Large intestine (tissue), 12 donors: ENCODE measurements at places on chromosomes 7 and 10. TPM values are rescaled to one million over a fixed set of nuclear protein-coding genes. Genes with fewer than 3 reads are reported as not detected.

DNA sequence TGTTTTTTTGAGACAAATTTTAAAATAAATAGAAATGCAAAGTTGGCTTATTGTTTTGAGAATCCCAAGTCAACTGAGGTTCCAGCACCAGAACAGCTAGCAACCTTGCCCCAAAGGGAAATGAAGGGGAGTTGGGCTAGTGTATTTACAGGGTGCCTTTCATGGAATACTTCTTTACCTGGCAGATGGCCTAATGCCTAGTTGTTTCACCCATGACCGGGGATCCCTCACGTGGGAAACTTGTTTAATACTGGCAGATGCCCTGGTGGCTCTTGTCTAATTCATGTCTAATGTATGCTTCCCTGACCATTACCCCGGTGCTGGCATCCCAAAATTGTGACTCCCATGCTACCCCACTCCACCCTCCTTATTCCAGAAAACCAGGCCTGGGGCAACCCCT is 861.1 kb upstream of the ZWINT start:
- H3K27me3 ChIP-seq = no peaks in the 10 kb centered on the region
- no peak overlapping the region for H3K27ac ChIP-seq
- no peaks in the 10 kb centered on the region for H3K4me1 ChIP-seq

GSAP gene
- 13.6 TPM for polyA plus RNA-seq

DNA sequence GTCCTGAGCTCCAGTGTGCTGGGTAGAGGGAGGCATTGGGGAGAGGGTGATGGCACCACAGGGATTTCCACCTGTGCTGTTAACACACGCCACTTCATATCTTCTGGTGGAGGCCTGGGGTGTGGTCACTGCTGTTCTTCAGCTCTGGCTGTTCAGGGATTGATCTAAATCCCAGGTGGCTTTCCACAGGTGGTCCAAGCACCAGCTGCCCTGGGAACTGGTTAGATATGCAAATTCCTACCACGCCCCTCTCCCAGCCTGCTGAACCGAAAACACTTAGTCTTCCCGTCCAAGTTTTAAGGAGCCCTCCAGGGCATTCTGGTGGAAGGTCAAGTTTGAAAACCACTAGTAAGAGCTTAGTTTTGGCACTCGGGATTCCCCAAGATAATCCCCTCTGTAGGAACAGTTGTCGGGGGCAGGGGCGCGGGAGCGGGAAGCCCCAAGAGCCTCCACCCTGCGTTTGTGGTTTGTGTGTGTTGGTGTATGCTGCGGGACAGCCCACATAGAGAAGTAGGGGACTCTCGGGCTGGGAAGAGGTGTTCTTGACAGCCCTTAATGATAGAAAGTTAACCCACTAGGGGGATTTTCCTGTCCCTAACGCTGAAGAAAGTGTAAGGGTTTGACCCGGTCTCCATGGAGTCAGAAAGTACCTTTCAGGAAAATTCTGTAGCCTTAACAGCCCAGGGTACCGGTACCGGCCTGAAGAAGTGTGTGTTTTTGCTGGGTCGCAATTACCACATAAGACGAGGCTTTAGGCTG is 5.1 kb downstream of the DEPP1 start:
- no peaks in the 10 kb centered on the region for H3K27me3 ChIP-seq
- no peak for DNase-seq
- H3K4me3 ChIP-seq = no peak overlapping the region
- H3K36me3 ChIP-seq = peaks cover 17% of the 10 kb centered on the region
- H3K4me1 ChIP-seq = peaks cover 41% of the 10 kb centered on the region
- no peak overlapping the region for H3K27ac ChIP-seq

PIP gene
- polyA plus RNA-seq = not detected

- no peak overlapping the region for H3K27ac ChIP-seq
- peaks cover 31% of the 10 kb centered on the region for H3K27me3 ChIP-seq
- no peak overlapping the region for H3K4me3 ChIP-seq
Observed at GRCh38 chr7:45161842-45162241, 4.3 kb downstream of the RAMP3 start.

CNNM1 gene
- 0.79 TPM for polyA plus RNA-seq

DNA sequence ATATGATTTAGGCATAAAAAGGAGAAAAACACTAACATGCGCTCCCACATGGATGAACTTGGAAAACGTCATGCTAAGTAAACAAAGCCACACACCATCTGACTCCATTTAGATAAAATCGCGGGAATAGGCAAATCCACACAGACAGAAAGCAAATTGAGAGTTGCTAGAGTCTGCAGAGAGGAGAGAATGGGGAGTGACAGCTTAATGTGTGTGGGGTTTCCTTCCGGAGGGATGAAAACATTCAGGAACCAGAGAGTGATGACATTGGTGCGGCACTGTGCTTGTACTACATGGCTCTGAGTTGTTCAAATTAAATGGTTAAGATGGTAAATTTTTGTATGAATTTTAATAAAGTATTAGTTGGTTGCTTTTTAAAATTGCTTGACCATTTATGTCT is 482.9 kb upstream of the AKR1E2 start:
- H3K4me3 ChIP-seq = no peak overlapping the region
- peaks cover 4% of the 10 kb centered on the region for H3K4me1 ChIP-seq
- no peaks in the 10 kb centered on the region for H3K27me3 ChIP-seq
- no peak for DNase-seq
- H3K36me3 ChIP-seq = no peaks in the 10 kb centered on the region

TMEM229A gene
- 3.7 TPM for polyA plus RNA-seq

DNA sequence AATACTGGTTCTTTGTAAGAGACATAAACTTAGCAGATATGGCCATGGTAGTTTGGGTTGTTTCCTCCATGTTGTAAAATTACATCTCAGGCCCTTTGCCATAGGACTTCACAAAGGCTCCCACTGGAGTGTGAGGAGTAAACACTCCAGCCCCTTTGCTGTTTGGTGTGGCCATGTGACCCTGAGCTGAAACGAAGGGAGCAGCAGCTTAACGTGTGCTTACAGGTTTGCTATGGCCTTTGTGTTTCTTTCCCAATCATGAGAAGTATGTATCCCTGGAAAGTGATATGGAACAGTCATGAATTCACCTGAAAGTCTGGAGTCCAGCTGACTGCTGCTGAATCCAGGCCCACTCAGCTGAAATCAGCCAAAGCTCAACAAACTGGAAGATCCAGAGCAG is 23.8 kb upstream of the SFTPA1 start:
- no peak for DNase-seq
- H3K27ac ChIP-seq = no peak overlapping the region
- no peaks in the 10 kb centered on the region for H3K36me3 ChIP-seq
- peaks cover 4% of the 10 kb centered on the region for H3K27me3 ChIP-seq

HOGA1 gene
- polyA plus RNA-seq = 3.2 TPM

- no peak for DNase-seq
- H3K4me1 ChIP-seq = peaks cover 11% of the 10 kb centered on the region
- H3K27me3 ChIP-seq = no peaks in the 10 kb centered on the region
- no peak overlapping the region for H3K27ac ChIP-seq
- no peak overlapping the region for H3K4me3 ChIP-seq
Observed at GRCh38 chr7:5631152-5631551, 150.3 kb downstream of the RNF216 start.

GRCh38 chr7:20299145-20299544 is 31.6 kb upstream of the ITGB8 start:
- H3K36me3 ChIP-seq = no peaks in the 10 kb centered on the region
- no peak overlapping the region for H3K27ac ChIP-seq
- no peak overlapping the region for H3K4me3 ChIP-seq
- H3K4me1 ChIP-seq = peaks cover 13% of the 10 kb centered on the region

DNA sequence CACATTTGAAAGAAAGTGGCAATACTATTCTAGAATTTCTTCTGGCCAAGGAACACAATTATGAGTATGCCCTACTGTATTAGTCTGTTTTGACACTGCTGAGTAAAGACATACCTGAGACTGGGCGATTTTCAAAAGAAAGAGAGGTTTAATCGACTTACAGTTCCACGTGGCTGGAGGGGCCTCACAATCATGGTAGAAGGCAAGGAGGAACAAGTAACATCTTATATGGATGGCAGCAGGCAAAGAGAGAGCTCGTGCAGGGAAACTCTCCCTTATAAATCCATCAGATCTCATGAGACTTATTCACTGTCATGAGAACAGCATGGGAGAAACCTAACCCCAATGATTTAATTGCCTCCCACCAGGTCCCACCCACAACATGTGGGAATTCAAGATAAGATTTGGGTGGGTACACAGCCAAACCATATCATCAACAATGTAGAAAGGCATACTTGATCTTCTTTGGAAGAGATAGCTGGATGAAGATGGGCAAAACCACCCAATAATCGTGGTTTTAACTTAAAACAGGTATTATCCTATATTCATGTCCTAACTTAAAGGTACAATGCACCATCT is 113.9 kb downstream of the ETV1 start:
- H3K27me3 ChIP-seq = peaks cover 2% of the 10 kb centered on the region
- no peaks in the 10 kb centered on the region for H3K4me1 ChIP-seq
- no peak overlapping the region for H3K27ac ChIP-seq
- H3K4me3 ChIP-seq = no peak overlapping the region

DNA sequence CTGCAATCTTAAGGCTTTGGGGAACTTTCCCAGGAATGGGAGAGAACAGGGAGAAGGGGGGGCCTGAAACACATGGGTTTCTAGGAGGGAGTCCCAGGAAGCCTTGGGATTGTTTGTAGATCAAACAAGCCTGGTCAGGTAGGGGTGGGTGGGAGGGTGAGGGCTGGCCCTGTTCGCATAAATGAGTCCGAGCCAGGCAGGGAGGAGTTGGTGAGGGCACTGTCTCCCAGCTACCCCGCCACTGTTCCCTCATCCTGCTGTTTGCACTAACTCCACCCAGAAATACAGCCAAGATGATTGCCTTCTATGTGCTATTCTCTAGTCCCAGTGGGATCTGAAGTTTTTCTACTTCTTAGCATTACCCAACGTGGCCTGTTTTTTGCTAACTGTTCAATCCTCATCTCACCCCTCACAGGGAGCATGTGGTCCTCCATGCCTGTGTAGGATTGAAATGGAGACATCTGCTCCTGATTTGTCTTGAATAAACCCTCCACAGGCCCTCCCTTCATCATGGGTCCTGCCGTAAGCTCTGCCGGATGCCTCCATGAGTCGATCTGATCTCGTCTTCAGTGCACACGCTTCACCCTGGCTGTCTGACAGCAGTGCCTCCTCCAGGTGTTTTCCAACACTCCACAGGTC is 257.0 kb downstream of the COBL start:
- H3K4me1 ChIP-seq = no peaks in the 10 kb centered on the region
- no peaks in the 10 kb centered on the region for H3K27me3 ChIP-seq
- no peak overlapping the region for H3K27ac ChIP-seq

CYP2C18 gene
- 97.1 TPM for polyA plus RNA-seq

KIAA1549 gene
- 3.9 TPM for polyA plus RNA-seq

DNA sequence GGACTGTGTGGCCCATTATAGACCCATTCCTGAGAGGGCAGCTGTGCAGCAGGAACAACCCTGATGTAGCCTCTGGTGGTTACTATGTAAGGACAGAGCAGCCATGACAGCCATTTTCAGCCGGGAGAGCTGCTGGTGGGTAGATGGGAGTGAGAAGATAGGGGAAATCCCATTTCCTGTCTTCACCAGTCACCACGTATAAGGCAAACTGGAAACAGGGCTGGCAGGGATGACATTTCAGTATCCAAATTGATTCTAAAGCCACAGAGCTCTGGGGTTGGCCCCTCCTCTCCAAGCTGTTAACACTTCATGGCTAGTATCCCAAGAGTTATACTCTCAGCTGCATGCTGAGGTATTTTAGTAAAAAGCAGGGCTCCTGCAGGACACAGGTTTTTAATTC is 15.2 kb upstream of the FZD1 start:
- H3K4me3 ChIP-seq = no peak overlapping the region
- H3K27me3 ChIP-seq = no peaks in the 10 kb centered on the region

GRCh38 chr10:50453940-50454339 is 169.8 kb downstream of the SGMS1 start:
- no peaks in the 10 kb centered on the region for H3K27me3 ChIP-seq
- no peak overlapping the region for H3K4me3 ChIP-seq
- no peaks in the 10 kb centered on the region for H3K4me1 ChIP-seq
- H3K36me3 ChIP-seq = peaks cover 4% of the 10 kb centered on the region

DNA sequence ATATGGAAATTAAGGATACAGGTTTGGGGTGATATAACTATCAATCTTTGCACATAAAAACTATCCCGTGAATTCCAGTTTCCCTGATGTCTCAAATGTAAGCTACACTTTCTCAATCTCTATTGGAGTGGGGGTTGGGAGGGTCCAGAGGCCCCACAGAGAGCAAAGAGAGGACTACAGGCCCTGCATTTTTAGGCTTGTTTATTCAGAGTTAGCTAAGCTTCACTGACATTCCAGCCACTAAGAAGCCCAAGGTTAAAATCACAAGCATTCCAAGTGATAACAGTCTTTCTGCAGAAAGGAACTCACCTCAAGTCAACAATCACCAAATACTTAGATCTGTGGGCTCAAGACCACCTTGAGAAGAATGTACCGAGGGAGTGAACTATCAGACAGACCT is 31.6 kb upstream of the LAMB1 start:
- H3K27ac ChIP-seq = no peak overlapping the region
- no peaks in the 10 kb centered on the region for H3K4me1 ChIP-seq
- H3K36me3 ChIP-seq = no peaks in the 10 kb centered on the region
- DNase-seq = no peak

DNA sequence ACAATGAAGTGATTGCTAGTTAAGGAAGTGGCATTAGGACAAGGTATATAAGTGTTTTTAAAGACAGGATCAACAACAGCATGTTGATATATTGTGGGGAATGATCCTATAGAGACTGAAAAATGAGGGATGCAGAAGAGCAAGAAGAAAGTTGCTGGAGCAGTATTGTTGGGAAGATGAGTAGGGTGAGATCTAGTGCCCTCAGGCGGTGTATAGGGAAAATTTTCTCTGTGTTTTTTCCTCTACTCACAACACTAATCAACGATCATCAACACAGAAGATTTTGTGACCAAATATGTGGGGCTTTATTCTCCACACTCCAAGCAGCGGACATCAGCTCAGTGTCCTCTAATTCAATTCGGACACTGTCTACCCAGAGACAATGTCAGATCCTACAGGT is 9.6 kb upstream of the PTTG1IP2 start:
- H3K4me3 ChIP-seq = no peak overlapping the region
- no peak overlapping the region for H3K27ac ChIP-seq
- no peaks in the 10 kb centered on the region for H3K4me1 ChIP-seq
- no peaks in the 10 kb centered on the region for H3K27me3 ChIP-seq
- DNase-seq = no peak
- H3K36me3 ChIP-seq = no peaks in the 10 kb centered on the region

DNA sequence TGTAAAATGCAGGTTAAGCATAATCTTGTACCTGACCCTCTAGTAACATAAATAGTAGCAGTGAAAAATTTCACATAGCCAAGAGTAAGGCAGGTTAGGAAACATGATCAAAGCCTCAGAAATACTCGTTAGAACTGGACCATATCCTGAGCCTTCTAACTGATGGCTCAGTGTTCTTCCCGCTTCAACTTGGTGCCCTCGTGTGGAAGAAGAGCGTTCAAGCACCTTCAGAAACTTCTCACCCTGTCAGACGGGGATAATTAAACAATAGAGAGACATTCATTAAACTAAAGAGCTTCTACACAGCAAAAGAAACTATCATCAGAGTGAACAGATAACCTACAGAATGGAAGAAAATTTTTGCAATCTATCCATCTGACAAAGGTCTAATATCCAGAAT is 124.5 kb downstream of the MYOF start:
- H3K36me3 ChIP-seq = peaks cover 45% of the 10 kb centered on the region
- no peaks in the 10 kb centered on the region for H3K4me1 ChIP-seq
- H3K27me3 ChIP-seq = no peaks in the 10 kb centered on the region

- H3K4me3 ChIP-seq = no peak overlapping the region
- H3K36me3 ChIP-seq = no peaks in the 10 kb centered on the region
- no peak overlapping the region for H3K27ac ChIP-seq
- no peaks in the 10 kb centered on the region for H3K4me1 ChIP-seq
Observed at GRCh38 chr10:53846809-53847208, 954.2 kb downstream of the PCDH15 start.

RASA4B gene
- polyA plus RNA-seq = 14.2 TPM

- no peaks in the 10 kb centered on the region for H3K36me3 ChIP-seq
- peak overlapping the region; percentile 47 for H3K27ac ChIP-seq
- no peak overlapping the region for H3K4me3 ChIP-seq
- peaks cover 4% of the 10 kb centered on the region for H3K4me1 ChIP-seq
- no peaks in the 10 kb centered on the region for H3K27me3 ChIP-seq
Observed at GRCh38 chr10:95445223-95445836, 115.8 kb downstream of the SORBS1 start.

OPN1SW gene
- polyA plus RNA-seq = 0.18 TPM

NXPH1 gene
- 0.06 TPM for polyA plus RNA-seq
